Mammary epithelial cell (primary cell): ENCODE measurements at places on chromosomes 12 and 14.

- DNase-seq: no peak
Observed at GRCh38 chr14:85263916-85264675, 265.8 kb upstream of the FLRT2 start.

GRCh38 chr12:42589465-42590329, at the start of gene PRICKLE1:
TSS of gene PRICKLE1 (minus strand) at chr12:42589746. CDS start at chr12:42472516, 117,230 bp downstream.
- DNase-seq: peak; percentile 64

- DNase-seq: no peak
Observed at GRCh38 chr14:30016002-30016401, 88.4 kb upstream of the PRKD1 start.

DNA sequence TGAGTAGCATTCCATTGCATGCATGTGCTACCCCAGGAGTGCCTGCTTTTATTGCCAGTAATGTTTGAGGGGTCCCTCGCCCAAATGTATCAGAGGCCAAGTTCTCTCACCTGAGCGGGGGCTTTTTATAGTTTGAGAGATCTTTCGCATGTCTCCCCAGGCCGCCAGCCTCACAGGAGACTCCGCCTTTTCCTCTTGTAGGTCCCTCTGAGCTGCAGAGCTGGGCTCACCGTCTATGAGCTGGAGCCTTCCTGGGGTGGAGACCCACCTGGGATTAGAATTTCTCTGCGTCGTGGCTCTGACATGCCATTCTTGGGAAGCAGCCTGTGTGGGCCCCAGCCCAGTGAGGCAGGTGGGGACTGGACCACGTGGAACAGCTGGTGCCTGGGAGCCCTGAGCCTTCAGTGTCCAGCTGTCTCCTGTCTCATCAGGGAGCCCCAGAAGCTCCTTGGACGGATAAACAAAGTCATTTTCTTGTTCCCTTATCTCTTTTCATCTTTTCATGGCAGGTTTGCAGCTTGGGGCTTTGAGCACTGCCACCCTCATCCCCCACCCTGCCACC, 261.7 kb upstream of the CRY1 start:
- DNase-seq: no peak

GRCh38 chr12:104730763-104731162, 227.3 kb downstream of the SLC41A2 start:
- DNase-seq: no peak

GRCh38 chr12:6341417-6342139, at the start of gene TNFRSF1A:
TSS of gene TNFRSF1A (minus strand) at chr12:6342076. CDS start at chr12:6341814, 262 bp downstream.
- peak; percentile 74 for DNase-seq

GRCh38 chr12:26730481-26731350, 102.3 kb downstream of the ITPR2 start:
- DNase-seq: no peak

- no peak for DNase-seq
Observed at GRCh38 chr12:45912774-45913173, 77.6 kb downstream of the SCAF11 start.

- peak; percentile 46 for DNase-seq
Observed at GRCh38 chr14:62301911-62302310, 539.7 kb downstream of the SNAPC1 start.

GRCh38 chr12:92136026-92136730, 9.5 kb downstream of the BTG1 start:
- DNase-seq: no peak

DNA sequence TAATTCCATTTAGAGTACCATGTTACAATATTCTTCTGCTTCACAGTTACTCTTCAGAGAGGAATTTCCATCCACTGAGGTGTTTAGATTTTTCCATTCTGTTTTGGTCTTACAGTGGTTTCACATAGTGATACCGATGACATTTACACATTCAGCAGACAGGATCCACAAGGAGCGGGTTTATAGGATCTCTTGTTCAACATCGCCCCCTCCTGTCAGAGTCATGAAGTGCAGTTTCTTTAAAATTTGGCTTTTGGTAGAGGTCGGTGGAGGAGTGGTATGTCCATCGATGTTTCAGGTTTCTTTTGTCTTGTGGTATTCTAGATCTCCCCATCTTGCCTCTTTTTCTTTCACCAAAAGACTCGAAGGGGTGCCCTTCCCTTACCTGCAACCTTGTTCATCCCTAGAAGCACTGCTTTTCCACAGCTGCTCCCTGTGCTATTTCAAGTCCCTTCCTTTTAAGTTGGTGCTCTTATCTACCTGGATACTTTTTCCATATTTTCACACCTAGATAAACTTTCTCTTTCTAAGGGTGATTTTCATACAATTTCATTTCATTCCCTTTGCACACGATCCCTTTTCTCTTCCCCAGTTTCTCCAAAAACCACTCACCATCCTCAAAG, 181.3 kb downstream of the ITPR2 start:
- peak; percentile 67 for DNase-seq

- DNase-seq: no peak
Observed at GRCh38 chr14:105517096-105517495, 9.3 kb upstream of the TMEM121 start.

DNA sequence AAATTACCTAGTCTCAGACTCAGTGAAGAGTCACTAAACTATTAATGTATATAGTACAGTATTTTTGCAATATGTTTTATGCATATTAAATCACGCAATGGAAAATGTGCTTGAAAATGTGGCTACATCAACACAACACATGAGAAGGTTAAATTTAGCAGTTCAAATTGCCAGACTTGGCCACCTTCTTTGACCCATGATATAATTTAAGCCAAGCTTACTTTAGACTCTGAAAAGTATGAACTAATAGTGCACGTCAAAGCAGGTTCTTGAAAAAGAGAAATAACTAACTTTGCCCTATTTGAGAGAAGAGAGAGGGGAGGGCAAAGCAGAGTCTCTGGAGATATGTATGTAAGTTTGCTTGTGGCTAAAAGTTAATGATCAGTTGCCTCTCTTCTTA, 68.7 kb downstream of the SLC16A7 start:
- DNase-seq: no peak

DNA sequence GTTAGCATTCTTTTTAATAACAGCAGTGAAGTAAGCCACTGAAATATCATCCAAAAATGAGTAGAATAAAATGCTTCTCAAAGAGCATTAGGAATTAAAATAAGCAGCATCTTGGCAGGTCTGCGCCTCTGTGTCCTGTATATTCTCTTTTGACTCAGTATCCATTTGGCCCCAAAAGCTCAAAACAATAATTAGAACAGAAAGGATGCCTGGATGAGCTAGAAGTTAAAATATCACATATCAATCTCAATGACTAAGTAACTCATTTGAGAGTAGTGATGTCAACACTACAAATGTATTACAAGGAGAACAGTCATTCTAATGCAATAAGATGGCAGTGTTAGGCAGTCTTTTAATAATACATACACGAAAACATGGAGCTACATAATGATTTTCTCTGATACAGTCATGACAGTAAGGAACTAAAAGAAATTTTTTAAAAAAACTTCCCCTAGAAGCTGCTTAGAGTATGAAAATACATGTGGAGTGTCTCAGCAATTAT, 160.9 kb upstream of the ABCD2 start:
- no peak for DNase-seq

DNA sequence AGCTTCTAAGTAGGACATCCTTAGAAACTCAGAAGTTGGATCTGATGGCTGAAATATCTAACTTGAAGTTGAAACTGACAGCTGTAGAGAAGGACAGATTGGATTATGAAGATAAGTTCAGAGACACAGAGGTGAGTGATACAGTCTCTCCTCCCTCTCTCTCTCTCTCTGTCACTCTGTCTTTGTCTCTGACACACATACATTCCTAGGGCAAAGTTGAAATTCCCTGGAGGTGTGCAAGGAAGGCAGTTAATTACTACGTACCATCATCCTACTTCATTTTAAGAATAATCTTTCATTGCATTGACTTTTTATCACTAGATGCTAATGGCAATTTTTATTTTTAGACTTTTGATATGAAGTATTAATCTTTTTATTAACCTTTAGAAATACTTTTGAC, 46.2 kb upstream of the REP15 start:
- DNase-seq: no peak

DNA sequence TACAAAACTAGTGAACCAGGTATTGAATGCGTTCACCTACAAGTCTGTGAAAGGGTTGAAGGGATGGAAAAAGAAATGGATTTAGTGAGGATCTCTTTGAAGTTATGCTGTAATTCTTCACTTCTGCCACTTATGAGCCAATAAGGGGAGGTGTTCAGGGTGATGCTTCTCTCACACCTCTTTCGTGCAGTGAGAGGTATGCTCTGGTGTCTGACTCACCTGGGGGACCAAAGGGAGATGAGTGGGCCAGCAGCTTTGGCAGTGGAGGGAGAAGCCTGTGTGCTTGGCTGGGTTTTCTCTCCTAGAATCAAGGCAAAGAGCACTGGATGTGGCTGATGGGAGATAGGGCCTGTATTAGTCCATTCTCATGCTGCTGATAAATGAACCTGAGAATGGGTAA, 45.4 kb downstream of the E2F7 start:
- DNase-seq: no peak

- DNase-seq: peak; percentile 55
Observed at GRCh38 chr12:47867495-47867941, 37.3 kb downstream of the VDR start.

GRCh38 chr14:95432144-95433093, 84.0 kb downstream of the SYNE3 start:
- peak; percentile 10 for DNase-seq

DNA sequence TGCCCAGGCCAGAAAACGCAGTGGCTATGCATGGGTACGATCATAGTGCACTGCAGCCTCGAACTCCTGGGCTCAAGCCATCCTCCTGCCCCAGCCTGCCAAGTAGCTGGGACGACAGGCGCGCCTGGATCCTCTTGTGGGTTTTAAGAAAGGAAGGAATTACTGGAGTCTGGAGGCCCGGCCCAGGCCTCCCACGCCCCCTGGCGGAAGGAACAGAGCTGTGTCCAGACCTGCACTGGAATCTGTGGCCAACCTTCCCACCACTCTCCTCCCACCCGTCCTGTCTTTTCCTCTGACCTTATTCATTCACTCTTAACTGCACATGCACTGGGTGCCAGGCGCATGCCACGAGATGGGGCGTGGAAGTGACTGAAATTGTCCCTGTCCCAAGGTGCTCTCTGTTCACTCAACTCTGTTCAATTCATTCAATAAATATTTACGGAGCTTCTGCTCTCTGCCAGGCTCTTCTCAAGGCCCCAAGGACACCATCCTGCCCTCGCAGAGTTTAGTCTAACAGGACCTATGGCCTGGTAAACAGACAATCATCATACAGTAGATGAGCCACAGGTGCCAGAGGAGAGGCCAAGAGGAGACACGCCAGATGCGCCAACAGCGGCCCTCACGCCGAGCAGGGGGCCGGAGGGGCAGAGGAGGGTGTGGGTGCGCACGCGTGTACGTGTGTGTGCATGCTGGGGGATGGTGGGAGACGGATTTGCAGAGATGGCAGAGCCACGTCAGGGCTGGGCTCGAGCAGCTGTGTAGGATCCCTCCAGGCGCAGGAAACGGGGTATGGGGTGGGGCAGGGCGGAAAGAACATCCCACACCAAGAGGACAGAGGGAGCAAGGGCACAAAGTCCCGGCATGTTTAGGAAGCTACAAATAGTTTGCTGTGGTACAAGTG, 13.7 kb upstream of the TMEM106C start:
- peak; percentile 78 for DNase-seq

DNA sequence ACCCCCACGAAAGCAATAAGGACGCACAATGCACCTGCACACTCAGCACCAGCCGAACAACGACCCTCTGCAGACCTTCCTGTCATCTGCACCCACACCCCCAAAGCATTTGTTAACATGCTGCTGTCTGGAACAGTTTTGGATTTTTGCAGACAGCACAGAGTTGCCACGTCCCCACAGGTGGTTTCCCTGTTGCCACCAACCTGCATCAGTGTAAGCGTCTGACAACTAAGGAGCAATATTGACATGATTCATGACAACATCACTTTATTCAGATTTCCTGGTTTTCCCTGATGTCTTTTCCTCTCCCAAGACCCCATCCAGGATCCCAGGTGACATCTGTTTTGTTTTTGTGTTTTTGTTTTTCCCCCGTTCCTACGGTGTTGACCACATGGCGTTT, 150.7 kb upstream of the C14orf180 start:
- DNase-seq: no peak

DNA sequence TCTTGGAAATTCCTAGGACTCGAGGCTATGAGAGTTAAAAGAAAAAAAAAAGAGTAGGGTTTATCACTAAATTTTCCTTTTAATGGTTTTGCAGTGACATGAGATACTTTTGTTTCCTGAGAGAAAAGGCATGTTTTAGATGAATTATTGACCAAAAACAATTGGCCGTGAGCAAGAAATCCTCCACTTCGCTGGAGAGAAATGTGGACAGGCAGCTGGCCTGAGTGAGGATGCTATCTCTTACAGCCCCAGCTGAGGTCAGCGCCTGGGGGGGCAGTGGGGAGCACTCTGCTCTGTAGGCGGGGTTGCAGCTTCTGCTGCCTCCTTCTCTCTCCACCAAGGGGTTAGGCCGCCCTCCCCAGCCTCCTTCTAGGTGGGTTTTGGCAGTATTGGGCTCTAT, 54.7 kb downstream of the PRIMA1 start:
- DNase-seq: no peak

- no peak for DNase-seq
Observed at GRCh38 chr12:100265732-100266584, 921 bp downstream of the DEPDC4 start.

DNA sequence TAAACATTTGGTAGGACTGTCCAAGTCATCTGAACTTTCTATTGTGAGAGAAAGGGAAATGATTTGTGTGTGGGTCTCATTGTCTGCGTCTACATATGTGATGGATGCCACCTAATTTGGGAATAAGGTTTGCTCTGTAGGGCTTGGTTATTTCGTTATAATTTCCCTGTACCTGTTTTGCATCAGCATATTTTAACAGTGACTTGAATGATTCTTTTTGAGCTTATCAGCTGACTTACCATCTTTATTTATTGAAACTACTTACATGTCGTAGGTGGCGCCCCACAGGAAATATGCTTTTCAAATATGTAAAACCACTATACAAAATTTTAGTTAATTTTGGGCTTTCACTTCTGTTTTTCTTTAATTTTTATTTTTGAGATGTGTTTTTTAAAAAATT, 56.5 kb upstream of the BCAT1 start:
- no peak for DNase-seq

GRCh38 chr14:59344691-59345455, 120.3 kb downstream of the GPR135 start:
- DNase-seq: no peak

- DNase-seq: no peak
Observed at GRCh38 chr12:75944905-75945432, 86.6 kb downstream of the PHLDA1 start.

DNA sequence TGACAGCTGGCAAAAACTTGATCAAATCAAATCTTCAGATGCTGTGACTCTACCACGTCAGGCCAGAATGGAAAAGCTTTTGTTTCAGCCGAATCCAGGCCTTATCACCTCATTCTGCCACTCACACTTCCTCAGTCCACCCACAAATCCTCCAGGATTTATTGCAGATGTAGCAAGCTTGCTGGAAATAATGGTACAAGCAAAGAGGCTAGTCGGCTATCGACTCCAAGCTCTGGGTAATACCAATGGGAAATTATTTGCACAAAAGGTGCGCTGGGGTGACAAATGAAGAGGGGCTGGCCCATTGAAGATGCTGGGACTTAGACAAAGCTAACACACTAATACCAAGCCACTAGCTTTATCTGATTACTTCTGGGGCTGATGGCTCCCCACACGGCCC, 250.5 kb downstream of the ASCL1 start:
- DNase-seq: no peak

- no peak for DNase-seq
Observed at GRCh38 chr12:9948606-9949296, 16.6 kb upstream of the CLEC2A start.

- DNase-seq: no peak
Observed at GRCh38 chr12:54941659-54942058, 42.9 kb downstream of the TESPA1 start.

GRCh38 chr12:22463306-22463705, 81.0 kb downstream of the C2CD5 start:
- DNase-seq: no peak

- DNase-seq: peak; percentile 48
Observed at GRCh38 chr12:53530920-53531319, 23.6 kb upstream of the NPFF start.
